ENCODE measurements at places on chromosomes 5 and 9. TPM values are rescaled to one million over a fixed set of nuclear protein-coding genes. Genes with fewer than 3 reads are reported as not detected.

SHOC1 gene
- total RNA-seq: not detected

HMMR gene
- total RNA-seq: 4.0 TPM

- no peak for DNase-seq
Measured at GRCh38 chr5:87007737-87008136, 259.9 kb upstream of the RASA1 start.

DNA sequence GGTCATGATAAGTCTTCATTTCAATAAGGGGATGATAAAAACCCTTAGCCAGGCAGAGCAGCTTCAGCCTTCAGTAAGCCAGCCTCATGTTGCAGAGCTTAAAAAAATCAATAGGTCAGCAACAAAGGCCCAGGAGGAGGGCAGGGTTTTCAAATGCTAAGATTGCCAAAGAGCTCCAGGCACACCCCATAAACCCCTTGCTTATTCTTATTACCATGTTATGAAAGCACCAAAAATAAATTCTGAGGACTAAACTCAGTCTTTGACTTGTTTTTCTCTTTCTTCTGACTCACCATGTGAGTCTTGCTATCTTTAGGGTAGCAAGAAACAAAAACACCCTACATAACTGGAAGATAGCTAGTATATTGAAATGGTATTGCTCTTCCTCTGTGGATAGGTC is 317.1 kb downstream of the KCTD16 start:
- DNase-seq: no peak

C1QTNF3 gene
- 1.6 TPM for total RNA-seq

- no peak for DNase-seq
Measured at GRCh38 chr5:97131921-97132320, 10.5 kb downstream of the LIX1 start.

GRCh38 chr9:137479892-137480685 is 21.0 kb upstream of the NSMF start:
- DNase-seq: no peak

GRCh38 chr9:123893831-123894460 is 36.0 kb downstream of the DENND1A start:
- no peak for DNase-seq

DNA sequence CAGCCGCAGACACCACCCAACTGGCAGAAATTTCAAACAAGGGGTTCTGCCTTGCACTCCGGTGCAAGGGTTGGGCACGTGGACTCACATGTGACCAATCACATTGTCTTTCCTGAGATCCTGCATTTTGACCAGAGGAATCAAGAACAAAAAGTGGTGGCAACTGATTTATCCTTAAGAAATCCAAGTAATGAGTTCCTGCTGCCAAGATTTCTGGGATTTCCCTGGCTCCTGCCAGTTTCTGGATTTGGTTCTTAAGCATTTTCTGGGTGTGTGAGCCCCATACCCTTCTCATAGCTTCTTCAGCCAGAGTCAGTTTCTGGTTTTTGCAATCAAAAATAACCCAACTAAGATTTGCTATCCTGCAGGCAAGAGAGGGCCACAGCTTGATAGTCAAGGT is 17.4 kb upstream of the KCNIP1 start:
- no peak for DNase-seq

DNA sequence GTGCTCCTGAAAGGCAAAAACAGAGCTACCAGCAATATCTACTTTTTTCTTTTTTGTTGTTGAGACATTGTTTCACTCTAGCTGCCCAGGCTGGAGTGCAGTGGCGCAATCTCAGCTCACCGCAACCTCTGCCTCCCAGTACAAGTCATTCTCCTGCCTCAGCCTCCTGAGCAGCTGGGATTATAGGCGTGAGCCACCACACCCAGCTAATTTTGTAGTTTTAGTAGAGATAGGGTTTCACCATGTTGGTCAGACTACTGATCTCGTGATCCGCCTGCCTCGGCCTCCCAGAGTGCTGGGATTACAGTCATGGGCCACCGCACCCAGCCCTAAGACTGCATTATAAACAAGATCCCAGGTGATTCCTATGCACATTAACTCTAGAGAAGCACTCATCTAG is 17.0 kb downstream of the PLPP1 start:
- no peak for DNase-seq

Data from heart right ventricle (tissue), 16 donors.